ENCODE measurements at places on chromosomes 7 and 10. TPM values are rescaled to one million over a fixed set of nuclear protein-coding genes. Genes with fewer than 3 reads are reported as not detected.

DNA sequence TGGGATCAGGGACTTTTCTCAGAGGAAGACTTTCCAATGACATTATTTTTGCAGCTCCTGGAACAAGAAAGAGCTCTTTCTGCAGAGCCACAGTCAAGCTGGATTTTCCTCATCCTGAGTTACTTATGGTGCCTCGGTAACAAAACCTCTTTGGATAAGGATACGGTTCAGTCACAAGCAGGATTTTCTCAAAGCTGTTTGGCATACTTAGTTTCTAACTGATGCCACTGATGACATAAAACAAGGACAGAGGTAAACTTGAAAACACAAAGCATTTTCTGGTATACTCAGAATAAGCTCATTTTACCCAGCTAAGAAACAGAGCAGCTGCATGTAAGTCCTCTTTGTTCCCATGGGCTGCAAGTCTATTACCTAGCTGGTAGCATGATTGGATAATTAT is 340.9 kb upstream of the MEOX2 start:
- no peaks in the 10 kb centered on the region for H3K27me3 ChIP-seq
- H3K36me3 ChIP-seq: no peaks in the 10 kb centered on the region
- no peak overlapping the region for H3K4me3 ChIP-seq

- H3K36me3 ChIP-seq: no peaks in the 10 kb centered on the region
- H3K27ac ChIP-seq: no peak overlapping the region
- H3K4me3 ChIP-seq: no peak overlapping the region
- peaks cover 3% of the 10 kb centered on the region for H3K4me1 ChIP-seq
Observed at GRCh38 chr10:6649903-6650302, 69.8 kb upstream of the PRKCQ start.

DNA sequence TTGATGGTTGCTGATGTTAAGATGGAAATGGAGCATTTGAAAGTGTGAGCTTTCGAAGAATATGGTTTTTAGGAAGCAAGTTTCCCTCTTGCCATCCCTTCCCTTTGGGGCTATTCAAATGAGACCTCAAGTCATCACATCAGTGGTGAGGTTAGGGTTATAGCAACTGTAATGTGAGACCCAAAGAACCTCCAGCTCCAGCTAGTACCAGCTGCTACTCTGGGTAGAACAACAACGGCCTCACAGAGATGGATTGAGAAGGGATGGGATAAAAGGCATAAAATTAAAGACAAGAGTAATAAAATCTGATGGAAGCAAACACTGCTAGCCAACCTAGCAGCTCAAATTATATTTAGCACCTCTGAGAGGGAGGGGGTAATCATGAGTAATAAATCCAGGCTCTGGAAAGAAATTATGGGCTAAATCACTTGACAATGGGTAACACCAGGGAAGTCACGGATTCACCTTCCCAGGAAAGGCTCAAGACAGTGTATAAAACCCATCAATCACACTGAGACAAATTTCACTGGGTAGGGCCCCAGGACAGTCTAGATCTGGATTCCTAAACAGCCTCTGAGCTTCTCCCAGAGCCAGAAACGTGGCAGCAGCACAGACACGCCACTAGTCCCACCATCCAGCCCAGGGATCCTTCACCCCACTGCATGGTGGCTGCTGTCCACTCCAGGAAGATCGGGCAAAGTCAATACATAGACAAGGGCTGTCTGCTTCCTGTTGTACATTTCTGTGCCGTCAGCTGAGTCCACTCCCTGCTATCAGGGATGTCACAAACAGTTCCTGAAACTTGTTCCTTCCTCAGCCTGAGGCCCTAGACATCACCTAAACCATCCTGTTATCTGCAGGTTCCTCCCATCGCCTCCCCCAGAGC is 151.1 kb downstream of the GFRA1 start:
- DNase-seq: no peak
- no peaks in the 10 kb centered on the region for H3K27me3 ChIP-seq
- H3K27ac ChIP-seq: no peak overlapping the region

HSPA12A gene
- 18.8 TPM for total RNA-seq

ASB10 gene
- not detected for total RNA-seq

Data from B cell (primary cell).